ENCODE measurements at places on chromosomes 11 and 22. TPM values are rescaled to one million over a fixed set of nuclear protein-coding genes. Genes with fewer than 3 reads are reported as not detected.

The IGSF9B gene
- total RNA-seq, result under 0.01 TPM

The ARHGAP20 gene
- 2.3 TPM for total RNA-seq

The FXYD2 gene
- total RNA-seq, result 0.38 TPM

The PLAAT4 gene
- total RNA-seq, result 13.2 TPM

The PATE2 gene
- 0.38 TPM for total RNA-seq

The RASL10A gene
- not detected for total RNA-seq

The BTG4 gene
- total RNA-seq, result not detected

The BRMS1 gene
- 83.6 TPM for total RNA-seq

The TMEM126B gene
- total RNA-seq, result 65.7 TPM

The GTSE1 gene
- 11.3 TPM for total RNA-seq

The C11orf58 gene
- 242 TPM for total RNA-seq

The ANKK1 gene
- not detected for total RNA-seq

The P2RY2 gene
- 0.28 TPM for total RNA-seq
